Pericardium fibroblast (primary cell): ENCODE measurements at places on chromosomes 16 and 17. TPM values are rescaled to one million over a fixed set of nuclear protein-coding genes. Genes with fewer than 3 reads are reported as not detected.

GNG13 gene
- total RNA-seq, result not detected in 2 replicates

TBC1D28 gene
- total RNA-seq, result not detected in 2 replicates

CNTD1 gene
- total RNA-seq, result not detected in 2 replicates

CSH1 gene
- not detected in 2 replicates for total RNA-seq

GDPD3 gene
- total RNA-seq, result 0.47 and 1.2 TPM in 2 replicates

FBXL16 gene
- 0.17 and 0.93 TPM in 2 replicates for total RNA-seq

LDHD gene
- total RNA-seq, result 1.4 and 1.5 TPM in 2 replicates
